Tibial nerve (tissue), 4 donors: ENCODE measurements at places on chromosomes 7 and 10. TPM values are rescaled to one million over a fixed set of nuclear protein-coding genes. Genes with fewer than 3 reads are reported as not detected.
A peak's percentile ranks its signal among the peaks of the same experiment; 100 is the strongest.

Gene ADIRF
- total RNA-seq: 849 TPM

Gene NUDT13
- 2.1 TPM for total RNA-seq

- H3K4me3 ChIP-seq: no peak overlapping the region
- DNase-seq: no peak
- H3K4me1 ChIP-seq: no peaks in the 10 kb centered on the region
- no peak overlapping the region for H3K27ac ChIP-seq
Measured at GRCh38 chr10:61316676-61317265, 136.4 kb downstream of the TMEM26 start.

GRCh38 chr10:10662716-10663408, 354.8 kb upstream of the CELF2 start:
- H3K4me1 ChIP-seq: peaks cover 32% of the 10 kb centered on the region
- peak overlapping the region; percentile 1 for H3K4me3 ChIP-seq
- no peaks in the 10 kb centered on the region for H3K27me3 ChIP-seq
- H3K36me3 ChIP-seq: no peaks in the 10 kb centered on the region
- peak overlapping the region; percentile 9 for H3K27ac ChIP-seq

GRCh38 chr10:78570633-78571235, 498.0 kb upstream of the ZMIZ1 start:
- no peaks in the 10 kb centered on the region for H3K27me3 ChIP-seq
- no peak overlapping the region for H3K4me3 ChIP-seq
- peaks cover 44% of the 10 kb centered on the region for H3K4me1 ChIP-seq

GRCh38 chr7:27515933-27516332, 146.8 kb downstream of the HIBADH start:
- no peak overlapping the region for H3K27ac ChIP-seq
- no peak for DNase-seq
- H3K27me3 ChIP-seq: no peaks in the 10 kb centered on the region
